ENCODE measurements at places on chromosomes 1 and 21. TPM values are rescaled to one million over a fixed set of nuclear protein-coding genes. Genes with fewer than 3 reads are reported as not detected.

SWT1 gene
- total RNA-seq: 8.1 TPM

C1orf94 gene
- not detected for total RNA-seq

MAP3K21 gene
- total RNA-seq: 6.4 TPM

CD5L gene
- not detected for total RNA-seq

PLA2G4A gene
- total RNA-seq: 10.1 TPM

ACAP3 gene
- total RNA-seq: 97.3 TPM

PDPN gene
- 102 TPM for total RNA-seq

PPM1J gene
- total RNA-seq: 4.4 TPM

KCNE2 gene
- total RNA-seq: 0.92 TPM

DLGAP3 gene
- total RNA-seq: 0.23 TPM

KAZN gene
- 36.3 TPM for total RNA-seq

HHIPL2 gene
- total RNA-seq: 0.97 TPM

ZNF124 gene
- total RNA-seq: 115 TPM

FAM3B gene
- total RNA-seq: 1.5 TPM

CSF1 gene
- total RNA-seq: 27.4 TPM

PTCH2 gene
- 1.4 TPM for total RNA-seq

USH2A gene
- total RNA-seq: 0.04 TPM

SERINC2 gene
- total RNA-seq: 45.4 TPM

TRPM2 gene
- total RNA-seq: 0.09 TPM

ZNF436 gene
- 34.6 TPM for total RNA-seq

SLC44A3 gene
- total RNA-seq: 9.2 TPM

SLC9C2 gene
- total RNA-seq: 0.93 TPM

DYRK1A gene
- 79.7 TPM for total RNA-seq

WDR64 gene
- total RNA-seq: not detected

CDCA8 gene
- total RNA-seq: 14.6 TPM

CRP gene
- not detected for total RNA-seq

ZNF695 gene
- total RNA-seq: 5.9 TPM

PADI3 gene
- not detected for total RNA-seq

GJA4 gene
- not detected for total RNA-seq

PCBP3 gene
- total RNA-seq: 5.4 TPM

MMP23B gene
- total RNA-seq: 70.3 TPM

FALEC gene
- total RNA-seq: 1.9 TPM
